Cerebellar nuclear complex (tissue), 1 donor: ENCODE measurements at places on chromosomes 16 and 17.

DNA sequence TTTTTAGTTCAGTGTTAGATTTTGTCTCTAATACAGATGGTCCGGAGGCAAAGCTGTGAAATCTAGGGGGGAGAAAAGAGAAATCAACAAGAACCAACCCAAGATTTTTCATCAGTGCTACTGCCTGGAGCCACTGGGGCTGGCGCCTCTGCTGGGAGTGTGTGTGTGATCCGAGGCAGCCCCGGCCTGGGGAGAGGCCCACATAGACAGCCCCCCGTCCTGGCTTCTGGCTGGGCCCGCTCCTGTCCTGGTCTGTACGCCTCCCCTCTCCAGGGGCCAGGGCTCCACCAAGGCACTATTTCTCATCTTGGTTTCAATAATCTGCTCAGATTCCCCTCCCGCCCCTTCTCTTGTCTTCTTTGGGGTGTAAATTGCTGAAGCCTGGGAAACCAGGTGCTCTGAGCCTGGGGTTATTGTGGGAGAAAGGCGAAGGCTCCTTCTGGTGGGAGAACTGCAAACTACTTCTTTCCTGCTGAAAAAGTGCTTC lies 7.8 kb downstream of the BAHCC1 start:
- no peak for DNase-seq

GRCh38 chr16:75695708-75696107 lies 5.6 kb downstream of the DUXB start:
- DNase-seq: no peak

DNA sequence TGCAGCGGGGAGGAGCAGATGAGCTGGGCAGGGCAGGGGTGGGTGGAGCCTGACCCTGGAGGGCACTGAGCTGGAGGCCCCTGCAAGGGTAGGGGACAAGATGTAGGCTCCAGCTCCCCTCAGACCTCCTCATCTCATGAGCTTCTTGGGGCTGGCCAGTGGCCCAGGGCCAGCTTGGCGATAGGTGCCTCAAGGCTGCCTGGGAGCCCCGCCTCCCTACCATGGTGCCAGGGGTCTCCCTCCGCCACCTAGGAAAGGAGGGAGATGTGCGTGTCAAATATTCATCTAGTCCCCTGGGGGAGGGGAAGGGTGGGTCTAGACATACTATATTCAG lies 3.9 kb downstream of the HIRIP3 start:
- no peak for DNase-seq

DNA sequence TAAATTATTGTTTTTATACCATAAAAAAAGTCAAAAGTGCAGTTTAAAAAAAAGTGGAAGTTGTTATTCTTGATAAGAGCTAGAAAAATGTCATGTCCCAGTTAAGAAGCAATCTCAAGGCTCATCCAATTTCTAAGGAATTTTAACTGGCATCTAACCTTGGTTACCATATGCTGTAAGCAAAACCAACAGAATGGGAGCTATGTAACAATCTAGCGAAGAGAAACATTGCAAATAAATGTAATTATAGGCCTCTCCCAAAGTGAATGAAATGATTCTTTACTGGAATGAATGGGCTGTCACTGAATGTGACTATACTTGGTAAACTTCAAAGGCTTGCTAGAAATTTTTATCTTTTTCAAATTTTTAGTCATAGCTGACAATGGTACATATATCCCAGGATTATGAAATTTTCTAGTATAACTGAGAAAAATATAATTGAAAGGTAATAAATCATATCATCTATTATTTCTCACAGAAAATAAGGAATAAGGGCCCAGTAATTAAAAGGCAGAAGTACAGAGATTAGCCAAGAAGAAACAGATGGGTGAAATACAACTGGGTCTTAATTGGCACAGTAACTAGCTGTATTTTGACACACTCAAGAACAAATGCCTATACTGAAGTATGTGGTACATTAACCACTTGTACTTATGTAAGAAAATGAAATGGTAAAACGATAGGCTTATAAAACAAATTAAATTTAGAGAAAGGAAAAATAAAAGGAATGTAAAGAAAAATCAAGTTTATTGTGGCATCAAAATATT lies 61.5 kb downstream of the NETO2 start:
- no peak for DNase-seq

- DNase-seq: no peak
Measured at GRCh38 chr16:30985401-30986128, 558 bp downstream of the HSD3B7 start.

DNA sequence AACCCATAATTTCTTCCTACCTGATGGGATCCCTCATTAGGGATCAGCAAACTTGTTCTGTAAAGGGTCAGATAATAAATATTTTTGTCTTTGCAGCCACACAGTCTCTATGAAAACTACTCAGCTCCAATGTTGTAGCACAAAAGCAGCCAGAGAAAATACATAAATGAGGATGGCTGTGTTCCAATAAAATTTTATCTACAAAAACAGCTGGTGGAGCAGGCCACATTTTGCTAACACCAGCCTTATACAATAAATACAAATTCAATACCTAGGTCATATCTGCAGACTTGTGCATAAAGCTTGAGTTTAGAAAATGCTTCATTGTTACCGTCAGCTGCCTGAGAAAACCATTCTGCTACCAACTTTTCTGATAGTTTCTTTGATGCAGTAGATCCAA lies 38.4 kb upstream of the INTS2 start:
- DNase-seq: no peak

DNA sequence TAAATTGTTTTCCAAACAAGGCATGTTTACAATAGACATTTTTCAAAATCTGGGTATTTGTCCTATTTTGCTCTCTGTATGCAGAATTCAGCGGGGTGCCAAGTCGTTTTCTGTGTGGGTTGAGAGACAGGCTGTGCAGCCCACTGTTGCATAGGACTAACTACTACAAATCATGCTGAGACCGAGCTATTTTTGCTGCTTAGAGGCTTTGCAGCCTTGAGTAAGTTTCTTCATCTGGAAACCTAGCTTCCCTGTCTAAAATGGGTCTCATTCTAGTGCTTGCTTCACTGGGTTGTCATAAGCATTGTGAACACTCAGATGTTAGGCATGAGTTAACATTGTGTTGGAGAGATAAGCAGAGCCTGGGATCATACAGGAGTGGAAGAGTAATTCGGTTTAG lies 1.3 kb downstream of the PRPSAP2 start:
- no peak for DNase-seq

GRCh38 chr17:77240976-77241375 lies 100.2 kb downstream of the SEC14L1 start:
- DNase-seq: no peak

DNA sequence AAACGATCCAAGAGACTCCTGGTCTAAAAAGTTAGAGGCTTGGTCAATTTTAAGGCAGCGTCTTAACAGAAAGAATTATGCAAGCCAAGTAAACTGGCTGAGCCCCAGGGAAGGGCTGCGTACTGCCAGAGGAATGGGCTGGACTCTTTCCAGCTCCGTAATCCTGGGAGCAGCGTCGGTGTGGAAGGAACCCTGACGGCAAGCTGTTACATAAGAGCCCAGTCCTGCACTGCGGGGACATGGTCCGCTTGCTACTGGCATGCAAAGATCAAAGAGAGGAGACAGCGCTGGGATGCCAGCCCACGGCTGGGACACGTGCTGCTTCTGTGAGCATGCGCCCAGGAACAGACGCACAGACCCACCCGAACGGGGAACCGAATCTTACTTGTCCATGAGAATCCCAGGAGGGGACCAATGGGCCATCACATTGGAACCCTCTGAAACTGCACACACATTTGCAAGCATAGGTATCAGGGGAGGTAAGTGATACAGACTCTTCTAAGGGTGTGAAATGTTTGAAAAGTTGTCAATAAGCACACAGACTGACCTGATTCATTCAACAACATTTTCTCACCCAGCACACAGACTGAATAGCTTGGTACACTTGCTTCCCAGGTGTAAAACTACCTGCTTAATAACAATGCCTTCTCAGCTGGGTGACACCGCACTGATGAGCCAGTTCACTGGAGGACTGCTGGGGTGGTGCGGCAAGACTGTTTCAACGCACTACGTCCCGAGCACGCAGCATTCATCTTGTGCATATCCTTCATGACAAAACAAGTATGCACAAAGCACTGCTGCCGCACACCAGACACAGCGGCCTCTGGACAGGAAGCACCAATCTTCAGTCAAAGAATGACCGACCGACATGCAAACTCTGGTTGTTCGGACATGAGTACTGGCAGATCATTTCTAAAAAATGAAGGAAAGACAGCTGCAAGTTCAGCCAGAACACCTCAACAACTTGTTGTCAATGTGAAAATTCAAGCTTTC lies 94.9 kb downstream of the ANKRD11 start:
- peak; percentile 62 for DNase-seq

DNA sequence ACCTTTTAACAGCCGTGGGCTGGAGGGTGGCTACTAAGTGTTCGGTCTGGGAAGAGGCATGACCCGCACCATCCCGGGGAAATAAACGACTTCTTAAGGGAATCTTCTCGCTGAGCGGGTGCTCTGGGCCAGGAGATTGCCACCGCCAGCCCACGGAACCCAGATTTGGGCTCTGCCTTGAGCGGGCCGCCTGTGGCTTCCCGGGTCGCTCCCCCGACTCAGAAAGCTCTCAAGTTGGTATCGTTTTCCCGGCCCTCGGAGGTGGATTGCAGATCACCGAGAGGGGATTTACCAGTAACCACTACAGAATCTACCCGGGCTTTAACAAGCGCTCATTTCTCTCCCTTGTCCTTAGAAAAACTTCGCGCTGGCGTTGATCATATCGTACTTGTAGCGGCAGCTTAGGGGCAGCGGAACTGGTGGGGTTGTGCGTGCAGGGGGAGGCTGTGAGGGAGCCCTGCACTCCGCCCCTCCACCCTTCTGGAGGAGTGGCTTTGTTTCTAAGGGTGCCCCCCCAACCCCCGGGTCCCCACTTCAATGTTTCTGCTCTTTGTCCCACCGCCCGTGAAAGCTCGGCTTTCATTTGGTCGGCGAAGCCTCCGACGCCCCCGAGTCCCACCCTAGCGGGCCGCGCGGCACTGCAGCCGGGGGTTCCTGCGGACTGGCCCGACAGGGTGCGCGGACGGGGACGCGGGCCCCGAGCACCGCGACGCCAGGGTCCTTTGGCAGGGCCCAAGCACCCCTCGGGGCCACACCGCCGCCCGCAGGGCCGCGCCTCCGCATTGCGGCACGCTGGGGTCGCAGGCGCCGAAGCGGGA lies 3.6 kb upstream of the CBX4 start:
- no peak for DNase-seq

DNA sequence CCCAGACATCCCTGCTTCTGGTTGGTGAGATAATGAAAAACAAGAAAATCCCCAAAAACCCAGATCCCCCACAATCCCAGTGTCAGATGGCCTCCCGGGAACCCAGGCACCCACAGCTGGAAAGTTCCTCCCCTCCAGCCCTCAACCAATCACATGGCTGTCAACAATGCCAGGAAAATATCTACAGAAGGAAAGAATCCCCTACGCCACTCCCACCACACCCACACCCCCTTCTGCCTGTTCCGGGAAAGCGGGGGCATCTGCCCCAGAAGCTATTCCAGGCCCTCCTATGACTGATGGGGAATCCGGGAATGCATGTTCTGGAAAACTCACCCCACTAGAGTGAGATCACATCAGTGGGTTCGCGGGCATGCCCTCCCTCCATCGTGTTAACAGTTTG lies 1.8 kb downstream of the TMEM95 start:
- no peak for DNase-seq

DNA sequence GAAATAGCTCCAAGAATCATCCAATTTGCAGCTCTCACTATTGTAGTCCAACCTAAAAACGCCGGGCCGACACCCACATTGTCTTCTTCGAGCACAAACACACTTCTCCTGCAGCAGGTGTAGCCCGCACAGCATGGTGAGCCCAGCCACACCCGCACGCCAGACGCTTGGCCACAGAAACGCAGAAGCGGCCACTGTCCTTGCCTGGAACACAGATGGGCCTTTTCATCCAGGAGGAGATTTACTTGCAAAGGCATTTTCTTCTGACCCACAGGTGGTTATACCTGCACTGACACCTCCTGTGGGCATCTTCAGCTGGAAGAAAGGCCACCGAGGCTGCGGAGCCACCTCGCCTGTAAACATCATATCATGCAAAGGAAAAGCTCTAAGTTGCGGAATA lies 98.4 kb downstream of the ADCY9 start:
- no peak for DNase-seq

DNA sequence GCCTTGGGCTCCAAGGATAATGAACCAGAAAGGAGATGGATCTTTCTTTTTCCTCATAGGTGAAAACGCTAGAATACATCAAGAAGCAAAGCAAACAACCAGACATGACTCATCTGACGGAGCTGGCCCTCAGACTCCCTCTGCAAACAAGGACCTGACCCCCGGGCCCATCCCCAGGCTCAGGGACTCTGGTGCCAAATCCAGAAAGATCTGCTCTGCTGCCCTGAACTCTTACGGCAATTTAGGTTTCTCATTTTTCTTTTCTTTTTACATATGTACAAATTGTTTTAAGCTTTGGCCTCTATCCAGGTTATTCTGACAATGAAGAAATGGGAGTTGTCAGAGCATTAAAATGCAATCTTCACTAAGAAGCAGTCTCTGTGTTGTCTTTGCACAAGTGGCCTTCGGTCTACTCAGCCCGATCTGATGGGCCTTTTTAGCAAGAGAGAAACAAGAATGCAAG lies 17.7 kb downstream of the KNOP1 start:
- no peak for DNase-seq

DNA sequence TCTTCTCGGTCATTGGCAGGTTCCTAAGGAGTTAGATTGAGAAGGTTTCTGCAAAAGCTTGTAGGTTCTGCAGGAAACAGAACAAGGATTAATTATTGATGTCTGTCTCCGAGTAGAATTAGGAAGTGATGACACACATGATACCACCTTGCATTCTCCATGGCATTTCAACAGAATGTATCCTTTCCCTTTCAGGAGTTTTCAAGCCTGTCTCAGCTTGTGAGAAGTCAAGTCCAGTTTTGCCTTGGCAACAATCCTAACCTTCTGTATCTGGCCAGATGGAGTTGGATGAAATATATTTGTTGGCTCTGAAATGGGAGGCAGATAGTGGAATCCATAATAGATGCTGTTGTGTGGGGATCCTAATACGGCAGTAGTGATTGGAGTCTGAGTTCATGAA lies 235.5 kb downstream of the SHISA9 start:
- DNase-seq: no peak

GRCh38 chr17:57684711-57685498 lies 60.2 kb downstream of the CCDC182 start:
- no peak for DNase-seq

DNA sequence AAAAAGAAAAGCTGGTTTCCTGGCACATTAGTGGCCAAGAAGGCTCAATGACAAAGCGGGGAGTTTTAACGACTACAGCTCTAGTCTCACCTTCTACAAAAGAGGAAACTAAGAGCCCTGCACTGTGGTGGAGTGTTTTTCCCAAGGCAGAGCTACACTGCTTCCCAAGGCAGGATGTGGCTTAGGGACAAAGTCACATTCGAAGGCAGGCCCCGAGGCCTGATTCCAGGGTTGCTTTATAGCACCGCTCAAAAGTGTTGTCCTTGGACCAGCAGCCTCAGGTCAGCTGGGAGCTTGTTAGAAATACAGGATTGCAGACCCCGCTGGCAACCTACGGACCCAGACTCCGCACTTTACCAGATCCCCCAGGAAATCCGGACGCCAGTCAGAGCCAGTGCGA lies 23.8 kb downstream of the TMEM92 start:
- DNase-seq: no peak
